ENCODE measurements at places on chromosomes 16 and 17. TPM values are rescaled to one million over a fixed set of nuclear protein-coding genes. Genes with fewer than 3 reads are reported as not detected.

The CCL14 gene
- total RNA-seq = not detected

DNA sequence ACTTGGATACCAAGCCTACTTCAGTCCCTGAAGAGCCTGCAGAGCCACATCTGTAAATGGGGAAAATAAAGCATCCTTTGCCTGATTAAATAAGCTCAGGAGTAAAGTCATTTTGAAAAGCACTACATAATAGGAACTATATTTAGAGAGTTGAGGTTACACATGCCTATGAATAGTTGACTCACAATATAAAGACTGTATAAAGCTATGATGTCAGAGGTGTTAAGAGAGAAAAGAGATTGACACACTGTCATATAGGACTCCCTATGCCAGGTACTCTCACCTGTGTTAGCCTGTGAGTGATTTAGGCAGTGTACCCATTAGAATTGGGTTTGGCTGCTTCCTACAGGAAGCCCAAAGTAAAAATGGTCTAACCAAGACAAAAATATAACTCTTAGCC, 87.7 kb upstream of the CRHR1 start:
- no peak for DNase-seq

The PRDM7 gene
- total RNA-seq = not detected

GRCh38 chr17:28216052-28216451, 102.9 kb upstream of the TMEM97 start:
- DNase-seq = no peak

The HS3ST3A1 gene
- total RNA-seq = 5.8 TPM

DNA sequence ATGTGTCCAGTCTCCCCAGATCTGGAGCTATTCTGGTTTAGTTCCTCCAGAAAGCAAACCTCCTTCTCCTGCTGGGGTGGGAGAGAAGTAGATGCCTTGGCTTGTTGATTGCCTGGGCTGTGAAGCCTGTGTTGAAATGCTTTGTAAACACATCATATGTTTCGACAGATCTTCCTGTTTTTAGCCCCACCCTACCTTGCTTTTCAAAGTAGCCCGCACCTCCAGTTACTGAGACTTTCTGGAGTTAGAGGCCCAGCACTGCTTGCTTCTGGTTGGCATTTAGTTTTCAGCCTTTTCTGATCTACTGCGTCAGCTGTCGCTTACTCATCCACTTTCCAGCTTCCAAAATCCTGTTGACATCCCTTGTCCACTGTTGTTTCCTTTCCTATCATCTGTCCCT, 17.9 kb upstream of the NDEL1 start:
- DNase-seq = no peak

DNA sequence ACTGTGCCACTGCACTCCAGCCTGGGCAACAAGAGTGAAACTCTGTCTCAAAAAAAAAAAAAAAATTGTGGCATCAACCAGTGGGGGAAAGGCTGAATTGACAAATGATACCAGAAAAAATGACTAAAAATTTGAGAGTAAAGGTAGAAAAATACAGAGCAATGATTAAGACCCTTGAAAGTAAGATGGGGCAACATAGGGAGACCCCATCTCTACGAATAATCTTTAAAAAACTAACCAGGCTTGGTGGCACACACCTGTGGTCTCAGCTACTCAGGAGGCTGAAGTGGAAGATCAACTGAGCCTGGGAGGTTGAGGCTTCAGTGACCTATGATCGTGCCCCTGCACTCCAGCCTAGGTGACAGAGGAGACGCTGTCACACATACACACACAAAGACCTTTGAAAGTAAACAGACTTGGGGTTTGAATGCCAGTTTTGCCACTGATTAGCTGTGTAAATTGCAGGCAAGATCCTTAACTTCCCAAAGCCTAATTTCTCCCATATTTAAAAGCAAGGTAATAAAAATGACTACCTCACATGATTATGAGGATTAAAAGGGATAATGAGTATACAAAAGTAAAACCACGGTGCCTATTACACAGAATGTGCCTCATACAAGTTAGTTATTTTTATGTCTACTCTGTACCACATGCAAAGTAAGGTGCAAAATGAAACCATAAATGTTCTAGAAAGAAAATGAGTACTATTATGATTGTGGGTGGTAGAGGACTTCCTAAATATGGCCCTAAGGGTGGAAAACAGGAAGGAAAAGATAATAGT, 21.7 kb upstream of the PAFAH1B1 start:
- no peak for DNase-seq

DNA sequence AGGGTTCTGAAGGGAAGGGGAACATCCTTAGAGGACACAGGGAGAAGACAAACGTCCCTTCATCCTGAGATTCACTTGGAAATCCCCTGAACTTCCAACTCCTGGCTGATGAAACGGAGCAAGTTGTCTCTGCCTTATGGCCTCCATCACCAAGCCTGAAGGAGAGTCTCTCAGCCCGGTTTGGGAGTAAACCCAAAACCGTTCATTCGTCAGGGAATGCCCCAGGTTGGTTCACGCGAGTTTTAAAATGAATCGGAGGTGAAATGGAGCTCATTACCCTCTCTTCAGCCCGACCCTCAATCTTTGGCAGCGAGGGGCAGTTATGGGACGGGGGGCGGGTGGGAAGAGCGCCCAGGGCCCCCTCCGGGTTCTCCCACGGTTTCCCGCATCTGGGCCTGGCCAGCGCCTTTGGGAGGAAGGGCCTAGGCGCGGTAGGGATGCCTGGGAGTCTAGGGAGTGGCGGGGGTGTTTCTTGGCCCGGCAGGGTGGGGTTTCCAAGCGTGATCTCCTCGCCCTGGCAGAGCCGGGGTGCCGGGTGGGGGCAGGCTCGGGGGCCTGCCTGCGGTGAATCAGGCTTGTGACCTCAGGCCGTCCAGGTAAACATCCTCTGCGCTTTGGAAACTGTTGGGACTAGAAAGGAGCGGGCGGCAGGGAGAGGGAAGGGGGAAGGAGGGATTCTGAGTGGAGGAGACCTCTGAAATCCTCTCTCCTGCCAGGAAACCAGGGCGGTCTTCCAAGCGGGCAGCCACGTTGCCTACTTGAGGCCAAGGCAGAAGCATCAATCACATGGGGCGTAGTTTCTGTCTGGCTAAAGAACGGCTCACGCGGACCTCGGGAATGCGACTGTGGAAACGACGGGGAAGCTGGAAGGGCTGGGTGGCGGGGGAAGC, 24.1 kb upstream of the HOXB13 start:
- DNase-seq = no peak

- no peak for DNase-seq
Measured at GRCh38 chr16:68889508-68890150, 46.3 kb downstream of the TANGO6 start.

The CNEP1R1 gene
- total RNA-seq = 20.3 TPM

- DNase-seq = no peak
Measured at GRCh38 chr17:6528557-6528956, 27.8 kb downstream of the PITPNM3 start.
